ENCODE measurements at places on chromosomes 7 and 10.

DNA sequence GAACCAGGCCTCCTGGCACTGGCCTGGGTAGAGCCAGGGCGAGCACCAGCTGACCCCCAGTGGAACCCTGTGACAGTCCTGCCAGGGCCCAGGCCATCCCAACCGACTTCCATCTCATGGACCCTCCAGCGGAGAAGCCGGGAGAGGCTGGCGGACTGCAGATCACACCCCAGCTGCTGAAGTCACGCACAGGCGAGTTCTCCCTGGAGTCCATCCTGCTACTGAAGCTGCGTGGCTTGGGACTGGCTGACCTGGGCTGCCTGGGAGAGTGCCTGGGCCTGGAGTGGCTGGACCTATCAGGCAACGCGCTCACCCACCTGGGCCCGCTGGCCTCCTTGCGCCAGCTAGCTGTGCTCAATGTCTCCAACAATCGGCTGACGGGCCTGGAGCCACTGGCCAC, 4.7 kb downstream of the RARRES2 start:
- no peak for DNase-seq

GRCh38 chr10:9759596-9759995, 1258.1 kb upstream of the CELF2 start:
- no peak for DNase-seq

DNA sequence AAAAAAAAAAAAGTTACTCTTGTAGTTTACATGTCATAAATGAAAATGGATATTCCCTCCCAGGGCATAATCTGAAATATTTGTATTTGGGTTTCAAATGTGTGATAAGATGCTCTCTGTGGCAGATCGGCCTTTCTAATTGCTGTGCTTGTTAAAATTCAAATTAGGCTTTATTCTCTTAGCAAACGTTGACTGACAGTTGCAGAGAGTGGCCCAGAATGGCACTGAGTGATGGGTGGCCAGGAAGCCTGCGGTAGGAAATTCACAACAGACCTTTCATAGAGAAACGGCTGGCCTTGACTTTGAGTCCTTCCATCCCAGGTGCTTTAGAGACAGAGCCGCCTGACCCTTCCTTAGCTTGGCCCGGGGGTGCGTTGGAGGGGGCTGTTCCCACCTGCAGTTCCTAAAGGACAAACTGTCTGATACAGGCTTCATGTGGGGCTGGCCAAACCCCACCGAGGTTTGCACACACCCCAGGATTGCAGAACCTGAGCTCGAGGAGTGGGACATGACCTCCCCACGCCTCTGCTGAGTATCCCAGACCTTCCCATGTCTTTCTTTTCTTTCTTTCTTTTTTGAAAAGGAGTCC, 152.7 kb downstream of the CUX1 start:
- no peak for DNase-seq

DNA sequence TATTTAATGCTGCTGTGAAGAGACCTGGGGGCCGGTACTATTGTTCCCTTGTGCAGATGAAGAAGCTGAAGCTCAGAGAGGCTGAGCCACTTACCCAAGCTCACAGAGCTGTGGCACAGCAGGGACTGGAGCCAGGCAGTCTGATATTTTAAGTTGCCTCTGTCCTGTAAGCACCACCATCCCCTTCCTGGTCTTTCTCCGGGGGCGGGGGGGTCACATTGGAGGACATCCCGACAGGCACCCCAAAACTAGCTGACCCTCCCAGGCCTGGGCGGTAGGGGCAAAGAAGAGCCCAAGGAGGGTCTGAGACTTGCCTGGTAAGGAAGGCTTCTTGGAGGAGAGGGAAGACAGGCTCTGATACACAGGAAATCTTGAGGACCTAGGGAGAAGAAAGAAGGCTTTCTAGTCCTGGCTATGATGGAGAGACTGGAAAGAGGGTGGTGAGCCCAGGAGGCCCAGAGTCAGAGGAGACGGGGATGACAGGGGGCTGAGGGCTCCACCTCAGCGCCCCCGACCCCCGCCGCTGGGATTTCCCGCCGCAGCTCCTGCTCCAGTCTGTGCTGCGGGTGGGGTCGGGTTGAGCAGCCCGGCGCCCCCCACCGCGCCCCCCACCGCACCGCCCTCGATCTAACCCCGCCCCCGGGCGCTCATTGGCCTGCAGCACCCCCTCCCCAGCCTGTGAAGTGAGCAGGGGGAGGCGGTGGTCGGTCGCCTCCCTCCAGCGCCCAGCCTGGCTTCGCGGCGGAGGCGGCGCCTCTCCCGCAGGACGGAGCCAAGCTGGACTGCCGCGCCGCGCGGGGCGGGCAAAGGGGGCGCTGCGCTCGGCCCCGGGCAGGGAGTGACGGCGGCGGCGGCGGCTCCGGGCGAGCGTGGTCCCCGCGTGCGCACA, at the start of gene ADCYAP1R1:
ADCYAP1R1 (plus strand) TSS at position 711 of the 889 bp plus-strand sequence. CDS start 10,957 bp downstream, outside the sequence.
- peak; percentile 57 for DNase-seq

GRCh38 chr7:1610678-1611302, 41.0 kb upstream of the PSMG3 start:
- no peak for DNase-seq

DNA sequence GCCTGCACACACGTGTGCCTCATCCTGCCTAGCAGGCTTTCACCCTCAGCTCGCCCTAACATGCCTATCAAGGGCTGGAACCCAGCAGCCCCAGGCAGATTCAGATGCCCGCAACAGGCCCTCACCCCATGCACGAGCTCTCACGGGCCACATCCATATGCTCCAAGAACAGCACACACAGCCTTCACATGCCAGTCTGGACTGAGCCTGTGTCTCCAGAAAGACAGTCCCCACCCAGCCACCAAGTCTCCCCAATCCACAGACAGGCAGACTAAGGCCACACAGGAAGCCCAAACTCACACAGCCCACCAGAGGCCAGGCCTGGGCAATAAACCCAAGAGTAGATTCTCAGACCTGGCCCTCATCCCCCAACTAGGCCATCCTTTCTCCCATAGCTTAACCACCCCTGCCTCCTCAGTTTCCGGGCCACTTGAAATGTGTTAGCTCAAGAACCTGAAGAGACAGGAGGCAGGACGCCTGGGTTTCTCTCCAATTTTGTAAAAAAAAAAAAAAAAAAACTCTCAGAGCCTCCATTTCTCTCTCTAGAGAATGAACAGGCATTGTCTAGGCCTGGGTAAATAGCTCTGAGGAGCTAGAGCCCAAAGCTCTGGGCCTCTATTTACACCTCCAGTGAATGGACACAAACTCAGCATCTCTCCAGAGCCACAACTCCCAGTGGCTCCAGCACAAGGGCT, 6.8 kb downstream of the LDB1 start:
- DNase-seq = no peak

DNA sequence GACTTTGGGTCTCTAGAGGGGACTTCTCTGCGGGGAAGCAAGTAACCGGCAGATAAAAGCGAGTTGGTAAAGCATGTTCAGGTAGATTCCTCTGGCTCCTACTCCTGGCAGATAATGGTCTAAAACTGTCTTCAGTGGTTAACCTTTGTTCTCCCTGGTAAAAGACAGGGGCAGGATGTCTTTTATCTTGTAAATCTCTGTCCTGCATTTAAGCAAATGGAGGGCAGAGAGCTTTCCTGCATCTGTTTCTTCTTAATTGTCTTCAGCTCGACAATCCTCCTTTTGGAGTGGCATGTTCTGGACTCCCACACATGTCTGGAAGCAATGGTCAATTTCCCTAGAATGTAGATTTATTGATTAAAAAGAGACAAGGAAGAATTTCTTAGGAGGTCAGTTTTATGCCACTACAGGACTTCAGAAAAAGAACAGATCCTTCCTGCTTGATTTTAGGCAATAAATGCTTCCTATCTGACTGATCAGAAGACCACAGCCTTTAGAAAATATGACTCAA, 16.6 kb downstream of the C7orf33 start:
- no peak for DNase-seq

- DNase-seq = no peak
Observed at GRCh38 chr10:13683017-13683416, 96.3 kb downstream of the PRPF18 start.

GRCh38 chr10:123678376-123678775, 12.2 kb downstream of the GPR26 start:
- DNase-seq = no peak
